ENCODE measurements at places on chromosomes 12 and 14.

DNA sequence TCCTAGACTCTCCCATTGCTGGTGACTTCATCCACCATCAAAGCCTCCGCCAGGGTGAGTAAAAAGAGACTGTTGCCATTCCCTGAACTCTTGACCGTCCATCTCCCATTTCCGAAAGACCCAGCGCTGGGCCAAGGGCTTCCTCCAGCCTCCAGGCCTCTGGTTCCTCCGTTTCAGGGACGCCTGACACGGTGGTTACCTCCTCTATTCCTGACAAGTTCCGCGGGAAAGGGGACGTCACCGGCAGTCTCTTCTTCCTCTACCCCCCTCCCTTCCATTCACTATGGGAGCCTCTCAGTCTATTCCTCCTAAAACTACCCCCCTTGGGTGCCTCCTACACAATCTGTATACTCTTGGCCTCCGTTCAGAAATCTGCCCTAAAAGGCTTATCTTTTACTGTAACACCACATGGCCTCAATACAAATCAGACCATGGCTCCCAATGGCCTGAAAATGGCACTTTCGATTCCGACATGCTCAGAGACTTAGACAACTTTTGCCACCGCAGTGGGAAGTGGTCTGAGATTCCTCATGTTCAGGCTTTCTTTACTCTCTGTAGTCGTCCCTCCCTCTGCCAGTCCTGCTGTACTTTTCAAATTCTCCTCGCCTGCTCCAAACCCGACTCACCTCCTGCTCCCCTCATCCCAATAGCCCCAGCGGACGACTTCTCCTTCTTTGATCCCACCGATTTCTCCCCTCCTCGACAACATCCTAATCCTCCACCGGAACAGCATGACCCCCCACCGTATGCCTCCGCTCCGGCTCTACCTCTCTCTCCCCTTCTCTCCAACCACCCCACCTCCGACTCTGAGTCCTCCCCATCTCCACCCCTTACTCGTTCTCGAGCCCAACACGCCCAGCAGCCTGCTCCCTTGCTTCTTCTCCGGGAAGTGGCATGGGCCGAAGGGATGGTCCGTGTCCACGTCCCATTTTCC, 70.4 kb downstream of the MOK start:
- no peak for DNase-seq

DNA sequence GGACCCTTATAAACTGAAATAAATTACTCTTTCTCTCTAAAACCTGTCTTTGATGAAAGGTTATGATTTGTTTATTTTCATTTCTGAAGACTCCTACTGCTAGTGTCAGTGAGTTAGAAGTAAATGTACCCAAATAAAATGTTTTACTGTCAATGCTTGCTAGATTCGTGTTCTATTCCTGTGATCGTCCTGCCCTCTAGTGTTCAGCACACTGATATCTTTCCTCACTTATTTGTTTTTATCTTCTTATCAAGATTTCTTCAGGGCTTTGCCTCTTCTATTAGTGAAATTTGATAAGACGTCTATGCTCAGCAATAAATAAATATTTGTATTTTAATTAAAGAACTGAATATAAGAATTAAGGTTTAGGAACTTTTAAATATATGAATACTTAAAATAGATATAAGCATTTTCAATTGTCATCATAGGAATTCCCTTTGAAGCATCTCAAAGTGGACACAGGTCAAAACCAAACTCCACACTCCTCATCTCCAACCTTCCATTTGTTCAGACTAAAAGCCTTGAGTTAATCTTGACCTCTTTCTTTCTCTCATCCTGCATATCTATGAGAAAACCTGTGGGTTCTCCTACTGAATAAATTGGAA, 75.8 kb downstream of the C12orf50 start:
- DNase-seq = no peak

- no peak for DNase-seq
Measured at GRCh38 chr14:28612414-28612813, 154.2 kb upstream of the FOXG1 start.

DNA sequence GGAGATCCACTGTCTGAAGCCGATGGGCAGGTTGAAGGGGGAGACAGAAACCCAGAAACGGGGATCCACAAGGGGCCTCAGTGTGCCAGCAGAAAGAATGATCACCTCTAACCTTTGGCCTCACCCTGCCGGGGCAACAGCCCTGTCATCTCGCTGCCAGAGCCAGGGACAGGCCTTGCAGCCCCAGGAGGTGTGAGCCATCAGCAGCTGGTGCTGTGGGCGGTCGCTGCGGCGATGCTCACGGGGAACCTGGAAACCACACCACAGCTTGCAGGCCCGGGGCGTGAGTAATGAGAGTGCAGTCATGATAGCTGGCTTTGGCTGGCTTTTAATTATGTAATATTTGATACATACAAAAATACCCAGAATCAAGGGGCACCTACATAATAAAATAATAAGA, 4.7 kb upstream of the TTC7B start:
- peak; percentile 87 for DNase-seq

GRCh38 chr12:59115526-59115925, 195.2 kb upstream of the LRIG3 start:
- DNase-seq = no peak

DNA sequence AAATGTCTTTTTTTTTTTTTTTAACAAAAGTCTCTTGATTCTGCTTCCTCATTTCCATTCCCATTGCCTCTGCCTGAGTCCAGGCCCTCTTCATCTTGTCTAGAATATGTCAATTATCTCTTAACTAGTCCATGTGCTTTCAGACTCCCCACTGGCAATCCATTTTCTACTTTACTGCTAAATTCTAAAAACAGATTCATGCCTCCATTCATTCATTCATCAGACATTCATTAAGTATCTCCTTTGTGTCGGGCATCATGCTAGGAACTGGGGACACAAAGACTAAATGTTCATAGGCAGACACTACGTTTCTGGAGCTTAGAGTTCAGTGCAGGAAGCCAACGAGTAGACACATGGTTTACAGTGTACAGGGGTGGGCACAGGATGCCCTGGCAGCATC, 9.6 kb upstream of the NEDD1 start:
- no peak for DNase-seq

DNA sequence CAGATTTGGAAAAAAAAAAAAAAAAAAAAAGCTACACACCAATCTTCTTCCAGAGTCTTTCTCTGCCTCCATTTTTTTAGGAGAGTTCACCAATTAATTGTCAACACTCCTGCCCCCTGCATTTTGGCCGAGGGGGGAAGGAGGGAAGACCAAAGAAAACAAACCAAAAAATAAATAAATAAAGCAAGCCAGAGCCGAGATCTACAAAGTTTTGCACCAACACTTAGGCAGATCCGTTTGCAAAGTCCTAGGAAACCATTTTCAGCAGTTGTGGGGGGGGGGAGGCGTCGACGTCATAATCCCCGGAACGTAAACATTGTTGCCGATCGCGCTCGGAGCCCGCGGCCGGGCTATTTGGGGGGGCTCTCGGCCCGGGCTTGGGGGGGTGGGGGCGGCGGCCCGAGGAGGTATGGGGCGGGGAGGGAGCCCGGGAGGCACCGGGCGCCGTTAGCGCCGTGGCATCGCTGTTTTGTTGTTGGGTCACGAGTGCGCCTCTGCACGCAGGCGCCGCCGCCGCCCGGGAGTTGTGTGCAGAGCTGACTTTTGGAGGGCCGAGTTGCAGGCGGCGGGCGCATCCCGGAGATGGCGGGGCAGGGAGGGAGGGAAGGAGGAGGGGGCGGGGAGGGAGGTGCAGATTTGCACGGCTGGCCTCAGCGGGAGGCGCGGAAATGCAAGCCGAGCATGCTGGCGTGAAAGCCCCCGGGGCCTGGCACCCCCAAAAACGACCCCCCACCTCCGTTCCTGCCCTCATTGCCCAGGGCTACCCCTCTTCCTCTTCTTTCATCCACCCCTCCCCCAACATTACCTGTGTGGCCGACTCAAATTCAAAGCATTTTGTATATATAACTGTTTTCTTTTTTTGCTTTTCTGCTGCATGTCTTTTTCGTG, 598 bp downstream of the KDM2B start:
- peak; percentile 41 for DNase-seq

DNA sequence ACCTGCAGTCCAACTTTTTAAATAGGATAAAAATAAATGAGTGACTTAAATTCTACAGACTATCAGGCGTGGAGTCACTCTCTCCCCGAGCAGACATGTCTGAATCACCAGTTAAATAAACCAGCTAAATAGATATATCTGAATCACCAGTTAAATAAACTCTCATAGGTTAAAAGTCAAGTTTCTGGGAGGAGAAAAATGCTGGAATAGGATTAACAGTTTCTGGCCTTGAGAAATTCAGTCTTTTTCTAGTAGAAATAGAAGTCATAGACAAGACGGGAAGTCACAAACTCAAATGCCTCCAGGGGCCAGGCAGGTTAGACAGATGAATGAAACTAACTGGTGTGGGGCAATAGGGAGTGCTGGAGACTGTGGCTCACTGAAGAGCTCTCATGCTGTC, 258.6 kb upstream of the TMEM132C start:
- DNase-seq = no peak

GRCh38 chr12:124915239-124916236, 1.1 kb upstream of the UBC start:
- peak; percentile 72 for DNase-seq

- no peak for DNase-seq
Measured at GRCh38 chr12:123707466-123707865, 4.7 kb upstream of the ATP6V0A2 start.

DNA sequence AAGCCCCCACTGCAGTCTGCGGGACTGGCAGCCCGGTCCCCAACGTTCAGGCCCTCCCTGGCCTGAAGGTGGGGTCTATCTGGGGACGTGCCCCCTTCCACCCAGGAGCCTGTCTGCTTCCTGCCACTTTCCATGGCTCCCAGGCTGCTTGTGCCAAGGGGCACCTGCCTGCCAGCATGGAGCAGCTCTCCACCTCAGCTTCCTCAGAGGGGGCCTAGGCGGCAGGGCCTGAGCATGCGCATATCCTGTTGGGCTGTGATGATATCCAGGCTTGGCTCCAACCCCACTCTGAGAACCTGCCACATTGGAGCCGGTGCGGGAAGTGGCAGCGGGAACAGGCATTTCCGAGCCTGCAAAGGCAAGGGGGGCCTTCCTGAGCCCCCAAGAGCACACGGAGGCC, 57.4 kb downstream of the FUT8 start:
- DNase-seq = no peak

All from inflammatory macrophage treated with lipopolysaccharide for 1 hour (primary cell).